NCI-H345 (cell line): ENCODE measurements at places on chromosomes 16 and 17.

GRCh38 chr17:45224671-45225050 lies 3.0 kb downstream of the FMNL1 start:
- DNase-seq, result no peak

DNA sequence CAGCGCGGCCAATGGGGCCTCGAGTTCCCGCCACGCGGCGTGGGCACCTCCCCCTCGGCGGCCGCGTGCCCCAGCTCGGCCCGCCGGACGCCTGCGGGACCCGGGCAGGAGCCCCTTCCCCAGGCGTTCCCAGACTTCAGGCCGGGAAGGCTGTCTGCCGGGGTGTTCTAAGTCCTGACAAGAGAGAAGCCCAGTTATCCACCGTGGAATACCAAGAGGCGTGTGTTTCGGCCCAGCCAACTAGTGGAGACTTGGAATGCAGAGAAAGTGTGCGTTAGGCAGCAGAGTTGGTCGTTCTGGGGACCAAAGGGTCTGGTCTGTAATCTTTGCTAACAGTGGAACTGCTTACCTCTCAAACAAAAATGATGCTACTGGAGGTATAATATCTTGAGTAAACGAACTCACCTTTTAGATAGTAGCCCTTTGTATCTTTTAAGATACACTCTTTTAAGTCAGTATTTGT lies 251 bp upstream of the HSF5 start:
- no peak for DNase-seq

DNA sequence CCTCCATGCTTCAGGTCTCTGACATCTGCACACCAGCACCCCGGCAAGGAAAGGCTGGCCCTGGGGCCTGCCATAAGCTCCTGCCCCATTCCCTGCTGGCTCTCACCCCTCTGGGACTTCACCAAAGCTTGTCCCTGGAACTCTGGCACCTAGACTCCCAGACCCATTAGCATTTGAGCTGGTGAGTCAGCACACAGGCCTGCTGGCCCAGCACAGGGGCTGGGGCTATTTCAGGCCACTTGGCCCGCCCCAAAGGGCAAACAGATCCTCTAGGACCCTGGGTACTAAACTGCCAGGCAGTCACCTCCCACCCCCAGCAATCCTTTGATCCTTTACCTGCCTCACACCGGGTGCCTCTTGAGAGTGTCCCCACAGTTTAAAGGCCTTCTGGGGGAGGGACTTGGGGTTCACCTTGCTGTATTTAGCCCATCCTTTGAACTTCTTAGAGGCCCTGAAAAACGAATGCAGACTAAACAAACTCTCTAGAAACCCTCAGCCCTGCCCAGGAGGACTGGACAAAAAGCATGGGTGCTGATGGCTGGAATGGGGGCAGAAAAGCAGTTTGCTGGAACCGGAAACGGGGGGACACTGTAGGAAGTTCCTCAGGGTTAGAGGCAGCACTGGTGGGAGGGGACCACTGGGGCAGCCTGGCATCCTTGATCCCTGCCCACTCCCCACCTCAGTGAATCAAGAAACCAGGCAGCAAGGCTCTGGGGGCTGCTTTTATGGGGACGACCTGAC lies 3.2 kb upstream of the SAMD14 start:
- DNase-seq, result no peak

DNA sequence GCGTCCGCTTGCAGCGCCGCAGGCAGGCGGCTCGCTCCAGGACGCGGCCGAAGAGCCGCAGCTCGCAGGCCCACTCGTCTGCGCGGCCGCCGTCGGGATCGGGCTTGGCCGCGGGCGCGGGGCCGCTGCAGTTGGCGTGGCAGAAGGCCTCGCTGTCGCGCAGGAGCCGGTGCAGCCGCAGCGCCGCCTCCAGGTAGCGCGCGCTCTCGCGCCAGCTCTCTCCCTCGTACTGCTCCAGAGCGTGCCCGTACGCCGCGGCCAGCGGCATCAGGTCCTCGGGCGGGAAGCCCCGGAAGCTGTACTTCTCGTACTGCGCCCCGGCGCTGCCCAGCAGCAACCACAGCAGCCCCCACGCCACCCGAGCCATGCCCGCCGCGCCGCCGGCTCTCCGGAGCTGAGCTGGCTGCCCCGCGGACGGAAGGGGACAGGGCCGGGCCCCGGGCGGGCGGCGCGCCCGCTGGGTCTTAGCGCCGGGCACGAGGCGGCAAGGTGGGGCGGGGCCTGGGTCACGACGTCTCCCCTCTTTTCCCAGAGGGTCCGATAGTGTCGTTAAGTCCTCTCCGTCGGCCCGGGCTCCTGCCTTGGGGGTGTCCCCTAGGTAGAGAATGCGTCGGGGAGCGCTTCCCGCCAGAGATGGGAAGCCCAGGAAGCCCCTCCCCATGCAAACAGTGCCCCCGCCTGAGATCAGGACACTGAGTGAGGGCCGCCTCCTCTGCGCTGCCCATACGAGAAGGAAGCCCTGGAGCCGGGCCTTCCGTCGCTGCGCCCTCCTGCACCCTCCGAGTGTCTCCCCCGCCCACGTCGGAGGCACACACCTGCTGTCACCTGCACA lies at the start of gene P3H4:
Gene P3H4, minus strand, starts transcription at position 401 of the 832 bp plus-strand sequence. Its CDS starts 34 bp downstream, at position 367.
- peak; percentile 76 for DNase-seq

DNA sequence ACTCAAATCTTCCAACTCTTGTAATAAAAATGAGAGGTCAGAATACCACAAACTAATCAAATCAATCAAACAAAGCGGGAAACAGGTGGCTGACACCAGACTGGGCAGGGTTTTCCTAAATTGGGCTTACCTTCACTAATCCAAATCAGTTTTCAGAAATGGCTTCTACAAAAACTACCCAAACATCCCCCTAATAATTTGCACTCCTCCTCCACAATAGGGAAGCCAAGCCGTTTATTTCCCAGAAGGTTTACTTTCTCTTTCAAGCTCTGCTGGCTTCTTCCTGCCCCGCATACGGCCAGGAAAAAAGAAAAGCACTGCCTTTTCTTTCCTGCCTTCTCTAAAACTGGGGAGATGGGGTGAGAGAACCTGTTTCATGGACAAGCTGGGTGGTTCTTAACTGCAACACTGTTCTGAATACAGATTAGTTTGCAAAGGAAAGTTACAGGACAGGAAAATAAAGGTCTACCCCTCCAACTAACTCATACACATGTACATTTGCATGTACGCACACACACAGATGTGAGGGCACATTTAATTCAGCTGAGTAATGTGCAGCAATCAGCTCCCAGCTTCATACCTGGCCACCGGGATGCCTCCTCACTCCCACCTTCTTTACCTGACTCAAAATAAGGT lies 9.2 kb downstream of the STAT3 start:
- DNase-seq, result no peak

DNA sequence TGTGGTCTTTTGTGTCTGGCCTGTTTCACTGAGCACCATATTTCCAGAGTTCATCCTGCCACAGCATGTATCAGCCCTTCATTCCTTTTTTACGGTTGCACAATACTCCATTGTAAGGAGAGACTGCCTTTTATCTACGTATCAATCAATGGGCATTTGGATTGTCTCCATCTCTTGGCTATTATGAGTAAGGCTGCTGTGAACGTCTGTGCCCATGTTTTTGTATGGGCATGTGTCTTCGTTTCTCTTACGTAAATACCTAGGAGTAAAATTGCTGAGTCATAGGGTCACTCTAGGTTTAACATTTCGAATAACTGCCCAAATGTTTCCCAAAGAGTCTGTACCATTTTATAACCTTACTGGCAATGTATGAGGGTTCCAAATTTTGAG lies 202.8 kb upstream of the FOXF1 start:
- no peak for DNase-seq

DNA sequence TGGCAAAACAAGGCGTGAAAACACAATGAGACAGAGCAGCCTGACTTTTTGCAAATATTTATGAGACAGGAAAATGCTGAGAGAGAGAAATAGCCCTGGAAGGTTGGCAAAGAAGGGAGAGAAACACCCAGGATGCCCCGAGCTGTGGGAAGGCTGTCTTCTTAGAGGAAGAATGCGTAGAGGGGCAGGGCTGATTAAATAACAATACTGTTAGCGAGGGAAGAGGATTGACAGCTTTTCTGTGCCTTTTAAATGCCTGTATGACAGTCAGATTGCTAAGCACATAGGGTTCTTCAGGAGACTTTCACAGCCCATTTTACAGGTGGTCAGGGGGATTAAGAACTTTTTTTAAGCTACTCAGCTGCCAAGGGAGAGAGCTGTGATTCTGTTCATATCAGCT lies 219.2 kb downstream of the SHISA9 start:
- DNase-seq, result no peak

GRCh38 chr16:29825145-29826044 lies 5.1 kb downstream of the MVP start:
- no peak for DNase-seq

DNA sequence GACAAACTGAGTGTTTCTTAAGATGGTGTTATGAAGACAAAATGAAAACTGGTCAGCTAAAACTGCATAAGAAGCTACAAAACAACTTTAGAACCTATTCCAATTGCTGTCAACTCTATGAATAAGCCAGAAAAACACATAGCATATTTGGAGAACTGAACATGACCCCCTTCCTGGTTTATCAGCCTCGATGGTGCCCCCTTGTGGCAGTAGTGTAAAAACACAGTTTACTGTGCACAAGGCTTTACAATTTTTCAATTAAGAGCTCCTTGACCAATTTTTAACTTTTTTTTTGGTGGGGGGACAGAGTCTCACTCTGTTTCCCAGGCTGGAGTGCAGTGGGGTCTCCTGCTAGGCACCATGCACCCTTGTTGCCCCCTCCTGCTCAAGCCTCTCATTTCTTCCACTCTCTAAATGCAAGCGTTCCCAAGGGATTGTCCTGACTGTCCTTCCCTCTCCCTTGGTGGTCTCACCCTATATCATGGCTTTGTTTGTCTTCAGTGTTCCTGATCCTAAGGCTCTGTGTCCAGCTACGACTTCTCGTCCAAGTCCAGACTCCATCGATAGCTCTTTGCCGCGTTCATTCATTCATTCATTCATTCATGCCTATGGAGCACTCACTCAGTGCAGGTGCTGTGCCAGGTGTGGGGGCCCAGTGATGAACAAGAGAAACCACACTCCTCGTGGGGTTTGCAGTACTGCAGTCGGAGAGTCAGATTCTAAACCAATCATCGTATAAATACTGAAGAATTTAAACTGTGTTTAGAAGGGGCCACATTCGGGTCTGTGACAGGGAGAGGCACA lies 7.5 kb downstream of the EIF1 start:
- peak; percentile 65 for DNase-seq

DNA sequence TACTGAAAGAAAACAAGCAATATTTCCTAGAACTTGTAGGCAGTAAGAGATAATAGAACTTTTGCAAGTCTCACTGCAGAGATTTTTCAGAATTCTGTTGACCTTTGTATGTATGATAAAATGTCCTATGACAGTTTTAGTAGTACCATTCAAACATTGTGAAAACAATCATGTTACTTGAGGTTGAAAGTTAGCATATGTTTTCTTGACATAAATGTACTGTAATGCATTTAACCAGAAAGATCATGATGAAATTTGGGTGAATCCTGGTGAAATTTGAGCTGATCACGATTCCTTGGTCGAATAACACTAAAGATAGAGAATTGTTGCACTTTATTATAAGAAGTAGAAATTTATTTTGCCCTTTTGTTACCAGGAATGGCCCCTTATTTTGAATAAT lies 85.7 kb downstream of the TAOK1 start:
- no peak for DNase-seq

- no peak for DNase-seq
Measured at GRCh38 chr16:63283721-63284120, 1247.5 kb upstream of the CDH8 start.

GRCh38 chr16:3025032-3026002 lies 1.5 kb downstream of the THOC6 start:
- no peak for DNase-seq

- DNase-seq, result no peak
Measured at GRCh38 chr17:41553987-41554680, 17.7 kb downstream of the KRT9 start.

DNA sequence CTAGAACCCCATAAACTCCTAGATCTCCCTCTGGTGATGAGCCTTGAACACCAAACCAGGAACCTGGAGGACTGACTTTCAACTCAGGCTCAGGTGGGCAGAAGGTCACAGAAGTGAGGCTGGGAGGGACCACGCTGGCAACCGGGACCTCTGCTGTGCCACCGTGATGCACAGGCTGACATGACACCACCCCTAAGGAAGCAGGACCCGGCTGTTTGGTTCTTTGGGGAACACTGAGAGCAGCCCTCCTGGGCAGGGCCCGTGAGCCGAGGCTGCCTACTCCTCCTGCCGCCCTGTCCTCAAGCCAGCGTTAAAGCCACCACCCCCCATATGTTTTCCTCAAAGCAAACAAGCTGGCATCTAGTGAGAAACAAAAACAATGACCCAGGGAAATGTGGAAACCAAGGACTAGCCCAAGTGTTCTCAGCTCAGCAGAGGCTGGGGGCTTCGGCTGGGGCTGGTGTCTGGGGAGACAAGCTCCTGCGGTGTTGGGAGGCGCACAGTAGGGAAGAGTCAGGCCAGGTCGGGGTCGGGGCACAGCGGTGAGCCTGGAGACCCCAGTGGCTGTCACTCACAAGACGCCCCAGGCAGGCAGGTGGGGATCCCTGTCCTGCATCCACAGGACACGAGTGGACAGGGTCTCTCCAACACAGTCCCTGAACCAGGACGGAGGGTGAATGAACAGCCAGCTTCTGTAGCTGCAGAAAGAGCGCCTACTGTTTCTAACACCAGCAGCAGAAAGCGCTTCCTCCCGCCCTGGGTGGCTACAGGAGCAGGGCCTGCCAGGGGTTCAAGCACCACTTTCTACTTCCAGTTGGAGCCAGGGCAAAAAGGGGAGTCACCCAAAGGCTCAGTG lies 1.7 kb downstream of the SMIM5 start:
- DNase-seq, result no peak

- DNase-seq, result no peak
Measured at GRCh38 chr16:2791174-2791573, 3.8 kb upstream of the PRSS33 start.

DNA sequence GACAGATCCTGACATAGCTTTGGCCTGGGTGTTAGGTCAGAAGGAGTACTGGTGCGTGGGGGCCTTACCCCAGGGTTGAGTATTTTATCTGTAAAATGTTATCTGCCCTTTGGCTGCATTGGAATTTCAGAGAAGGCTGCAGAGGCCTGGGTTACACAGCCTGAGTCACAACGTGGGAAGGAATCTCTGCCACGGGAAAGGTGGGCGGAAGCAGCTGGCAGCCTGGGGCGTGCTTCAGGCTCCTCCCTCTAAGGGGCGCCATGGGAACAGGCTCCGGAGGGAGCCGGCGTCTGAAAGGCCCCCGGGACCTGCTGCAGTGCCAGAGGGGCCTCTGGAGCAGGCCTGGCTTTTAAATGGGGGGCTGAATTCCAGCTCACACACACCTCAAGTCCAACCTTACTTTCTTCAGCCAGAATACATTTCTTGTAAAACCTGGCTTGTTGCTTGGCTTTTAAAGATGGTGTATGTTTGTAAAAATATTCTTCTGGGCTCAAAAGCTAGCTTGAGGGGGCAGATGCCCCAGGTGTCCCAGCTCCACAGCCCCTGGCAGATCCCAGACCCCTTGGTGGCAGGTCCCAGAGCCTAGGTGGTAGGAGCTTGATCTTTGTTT lies 142.2 kb downstream of the RAB11FIP4 start:
- DNase-seq, result no peak
